Small intestine (tissue), 16 donors: ENCODE measurements at places on chromosomes 16 and 17. TPM values are rescaled to one million over a fixed set of nuclear protein-coding genes. Genes with fewer than 3 reads are reported as not detected.

DNA sequence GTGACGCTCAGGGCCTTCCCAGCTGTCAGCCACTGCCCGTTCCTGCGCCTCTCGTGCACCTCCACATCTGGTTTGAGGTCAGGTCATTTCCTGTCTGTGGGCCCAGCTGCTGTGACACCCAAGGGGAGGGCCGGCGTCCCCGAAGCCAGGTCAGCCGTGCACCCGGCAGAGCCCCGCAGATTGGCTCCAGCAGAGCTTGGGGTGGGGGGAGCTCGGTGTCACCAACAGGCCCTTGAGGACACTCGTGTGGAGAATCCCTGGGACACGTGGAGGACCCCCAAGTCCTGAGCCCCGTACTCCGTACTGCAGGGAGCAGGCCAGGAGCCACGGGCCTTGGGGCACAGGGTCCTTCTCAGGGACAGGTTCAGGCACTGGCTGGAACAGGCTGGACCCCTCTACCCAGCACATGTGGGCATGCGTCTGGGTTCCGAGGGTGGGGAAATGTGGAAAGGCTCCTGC is 4.8 kb downstream of the SPATA2L start:
- no peak for DNase-seq

- DNase-seq, result no peak
These were observed 90.5 kb downstream of the SEC14L1 start for GRCh38 chr17:77231076-77231871.

The GPRC5B gene
- 0.22 TPM for polyA plus RNA-seq

- no peak for DNase-seq
These were observed 14.5 kb upstream of the CNOT1 start for GRCh38 chr16:58644108-58644507.

DNA sequence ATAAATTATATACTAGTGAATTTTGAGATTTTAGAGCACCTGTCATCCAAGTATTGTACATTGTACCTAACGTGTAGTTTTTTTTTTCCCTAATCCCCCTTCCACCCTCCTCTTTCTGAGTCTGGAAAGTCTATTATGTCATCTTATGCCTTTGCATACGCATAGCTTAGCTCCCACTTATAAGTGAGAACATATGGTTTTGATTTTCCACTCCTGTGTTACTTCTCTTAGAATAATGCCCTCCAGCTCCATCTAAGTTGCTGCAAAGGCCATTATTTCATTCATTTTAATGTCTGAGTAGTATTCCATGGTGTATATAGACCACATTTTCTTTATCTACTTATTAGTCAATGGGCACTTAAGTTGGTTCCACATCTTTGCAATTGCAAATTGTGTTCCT is 177.0 kb upstream of the C16orf82 start:
- DNase-seq, result no peak

DNA sequence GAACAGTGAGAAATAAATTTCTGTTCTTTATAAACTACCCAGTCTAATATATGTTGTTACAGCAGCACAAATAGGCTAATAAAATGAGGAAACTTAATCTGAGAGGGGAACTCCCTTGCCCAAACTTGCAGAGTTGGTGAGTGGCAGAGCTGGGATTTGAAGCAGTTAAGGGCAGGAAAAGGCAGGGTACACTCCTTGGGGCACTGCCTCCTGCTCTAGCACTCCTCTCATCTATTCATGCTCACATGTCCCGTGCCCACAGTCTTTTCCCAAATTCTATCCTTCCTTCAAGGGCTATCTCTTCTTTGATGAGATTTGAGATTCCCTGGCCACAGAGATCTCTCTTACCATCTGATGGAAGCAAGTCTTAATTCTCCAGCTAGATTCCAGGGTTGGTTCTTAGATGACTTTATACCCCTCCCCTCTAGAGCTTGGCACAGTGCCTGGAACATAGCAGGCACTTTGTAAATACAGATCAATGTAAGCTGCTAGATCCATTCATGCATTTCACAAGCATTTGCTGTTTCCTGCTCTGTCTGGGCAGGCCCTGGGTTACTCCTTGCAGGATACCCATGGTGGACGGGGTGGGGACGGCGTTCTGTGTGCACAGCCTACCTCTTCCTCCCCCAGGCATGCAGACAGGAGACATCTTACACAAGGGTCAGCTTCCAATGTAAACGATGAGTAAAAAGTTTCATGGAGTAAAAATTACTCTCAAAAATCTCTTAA is 39.2 kb upstream of the ABCC12 start:
- DNase-seq, result peak; percentile 13

The CYGB gene
- 1.1 TPM for polyA plus RNA-seq
